ENCODE measurements at places on chromosomes 2 and 18.
A peak's percentile ranks its signal among the peaks of the same experiment; 100 is the strongest.

GRCh38 chr18:31104444-31104843, 2.2 kb upstream of the DSC2 start:
- DNase-seq, result no peak

DNA sequence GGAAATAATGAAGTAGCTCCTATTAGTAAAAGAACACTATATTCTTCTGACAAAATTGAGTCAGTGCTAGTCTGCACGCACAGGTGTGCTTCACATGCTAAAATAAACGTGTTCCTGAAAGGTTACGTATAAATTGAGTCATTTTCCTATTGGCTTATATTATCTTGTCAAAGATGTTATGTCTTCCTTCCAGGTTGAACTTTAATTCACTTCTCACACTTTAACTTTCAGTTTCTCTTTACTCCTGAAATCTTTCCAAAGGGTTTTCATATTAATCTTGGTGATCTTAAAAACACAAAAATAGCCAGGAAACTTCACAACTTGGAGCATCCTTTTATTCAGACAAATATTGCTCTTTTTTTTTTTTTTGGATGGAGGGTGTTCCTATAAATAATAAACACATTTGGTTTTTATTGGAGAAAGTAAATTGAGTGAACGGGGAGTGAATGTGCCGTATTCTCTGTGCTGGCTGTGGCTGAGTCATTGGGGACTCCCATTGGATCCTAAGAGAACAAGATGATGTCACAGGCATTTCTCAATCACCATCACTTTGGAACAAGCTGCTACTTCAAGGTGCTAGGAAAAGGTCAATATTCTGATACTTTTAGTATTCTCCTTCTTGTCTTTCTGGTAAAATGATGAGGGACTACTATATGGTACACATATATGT, 150.2 kb upstream of the SPATS2L start:
- no peak for DNase-seq

DNA sequence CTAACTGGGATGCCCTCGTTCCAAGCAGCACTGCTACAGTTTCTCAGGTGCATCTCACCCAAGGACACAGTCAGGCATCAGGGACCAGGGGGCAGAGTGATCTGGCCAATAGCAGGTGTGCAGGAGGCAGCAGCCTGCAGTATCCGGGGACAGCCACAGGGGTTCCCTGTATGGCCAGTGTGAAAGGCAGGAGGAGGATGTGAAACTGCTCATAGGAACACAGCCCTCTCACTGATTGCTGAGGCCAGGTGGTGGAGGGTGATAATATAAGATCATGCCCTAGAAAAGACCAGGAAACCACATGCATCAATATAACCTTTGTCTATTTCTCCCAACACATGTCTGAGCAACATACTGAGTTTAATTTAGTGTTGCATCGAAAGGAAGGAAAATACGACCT, 112.7 kb upstream of the TACR1 start:
- no peak for DNase-seq

DNA sequence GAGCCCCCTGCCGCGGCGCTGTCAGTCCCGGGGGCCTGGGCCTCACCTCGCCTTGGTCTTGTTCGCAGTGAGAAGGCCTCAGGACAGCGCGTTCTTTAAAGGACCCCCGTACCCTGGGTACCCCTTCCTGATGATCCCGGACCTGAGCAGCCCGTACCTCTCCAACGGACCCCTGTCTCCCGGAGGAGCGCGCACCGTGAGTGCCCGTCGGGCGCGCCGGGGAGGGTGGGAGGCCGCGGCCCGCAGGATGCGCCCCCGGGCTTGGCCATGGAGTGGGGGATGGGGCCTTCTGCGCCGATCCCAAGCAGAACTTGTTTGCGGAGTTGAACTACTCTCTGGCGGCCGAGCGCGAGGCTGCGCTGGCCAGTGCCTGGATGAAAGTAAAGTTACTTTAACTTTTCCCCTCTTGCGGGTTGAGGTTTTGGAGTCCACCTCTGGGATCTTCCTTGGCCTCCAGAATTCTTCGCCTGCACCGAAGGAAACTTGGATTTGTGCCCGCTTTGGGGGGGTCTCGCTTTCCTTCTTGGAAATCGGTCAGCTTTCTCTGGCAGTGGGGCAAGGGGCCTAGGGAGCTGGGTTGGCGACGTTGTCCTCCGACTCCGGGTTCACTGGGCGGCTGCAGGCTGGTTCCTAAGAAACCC, 1.2 kb downstream of the TCF7L1 start:
- DNase-seq, result no peak

DNA sequence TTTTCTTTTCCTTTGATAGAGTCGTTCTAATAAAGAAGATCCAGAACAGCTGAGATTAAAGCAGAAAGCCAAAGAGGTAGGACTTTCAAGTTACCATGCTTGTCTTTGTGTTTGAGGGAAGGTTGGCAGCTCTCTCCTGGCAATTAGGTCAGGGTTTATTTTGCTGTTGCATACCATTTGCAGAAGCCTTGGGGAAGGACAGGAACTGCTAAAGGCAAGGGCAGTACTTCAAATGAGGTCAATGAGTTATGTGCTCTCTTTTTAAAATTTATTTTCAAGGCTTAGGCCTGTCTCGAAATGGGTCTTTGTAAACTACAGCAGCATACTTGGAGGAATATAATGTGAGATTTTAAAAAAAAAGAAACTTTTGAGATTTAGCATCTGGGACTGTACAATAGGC, 108.9 kb downstream of the TAF4B start:
- no peak for DNase-seq

- DNase-seq, result peak; percentile 52
Measured at GRCh38 chr2:6877402-6878304, at the start of gene RSAD2. Gene RSAD2, plus strand, starts transcription at chr2:6877777. Its CDS starts 24 bp downstream, at chr2:6877801.

DNA sequence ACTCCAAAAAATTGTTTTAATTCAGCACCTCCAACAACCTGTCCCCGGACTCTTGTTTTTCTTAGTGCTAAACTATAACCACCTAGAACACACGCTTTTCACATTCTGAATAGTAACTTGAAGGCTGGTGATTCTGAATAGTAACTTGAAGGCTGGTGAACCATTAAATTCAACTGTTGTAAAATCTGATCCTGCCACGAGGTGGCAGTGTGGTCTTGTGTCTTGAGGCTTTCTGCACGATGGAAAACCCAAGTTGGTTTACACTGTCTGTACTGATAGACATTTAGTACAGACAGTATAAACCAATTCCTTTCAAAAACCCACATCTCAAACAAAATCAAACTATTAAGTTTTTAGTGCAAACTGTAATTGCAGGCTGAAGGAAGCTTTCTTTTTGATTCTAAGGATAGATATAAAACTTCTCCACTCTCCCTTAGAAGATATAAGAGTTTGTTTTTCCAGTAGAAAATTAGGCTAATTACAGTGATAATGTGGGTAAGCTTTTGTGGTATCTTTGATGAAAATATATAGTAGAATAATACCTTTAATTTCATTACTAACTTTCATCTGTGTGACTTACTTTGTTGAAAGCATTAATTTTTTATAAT, 57.6 kb downstream of the VAPA start:
- peak; percentile 76 for DNase-seq

DNA sequence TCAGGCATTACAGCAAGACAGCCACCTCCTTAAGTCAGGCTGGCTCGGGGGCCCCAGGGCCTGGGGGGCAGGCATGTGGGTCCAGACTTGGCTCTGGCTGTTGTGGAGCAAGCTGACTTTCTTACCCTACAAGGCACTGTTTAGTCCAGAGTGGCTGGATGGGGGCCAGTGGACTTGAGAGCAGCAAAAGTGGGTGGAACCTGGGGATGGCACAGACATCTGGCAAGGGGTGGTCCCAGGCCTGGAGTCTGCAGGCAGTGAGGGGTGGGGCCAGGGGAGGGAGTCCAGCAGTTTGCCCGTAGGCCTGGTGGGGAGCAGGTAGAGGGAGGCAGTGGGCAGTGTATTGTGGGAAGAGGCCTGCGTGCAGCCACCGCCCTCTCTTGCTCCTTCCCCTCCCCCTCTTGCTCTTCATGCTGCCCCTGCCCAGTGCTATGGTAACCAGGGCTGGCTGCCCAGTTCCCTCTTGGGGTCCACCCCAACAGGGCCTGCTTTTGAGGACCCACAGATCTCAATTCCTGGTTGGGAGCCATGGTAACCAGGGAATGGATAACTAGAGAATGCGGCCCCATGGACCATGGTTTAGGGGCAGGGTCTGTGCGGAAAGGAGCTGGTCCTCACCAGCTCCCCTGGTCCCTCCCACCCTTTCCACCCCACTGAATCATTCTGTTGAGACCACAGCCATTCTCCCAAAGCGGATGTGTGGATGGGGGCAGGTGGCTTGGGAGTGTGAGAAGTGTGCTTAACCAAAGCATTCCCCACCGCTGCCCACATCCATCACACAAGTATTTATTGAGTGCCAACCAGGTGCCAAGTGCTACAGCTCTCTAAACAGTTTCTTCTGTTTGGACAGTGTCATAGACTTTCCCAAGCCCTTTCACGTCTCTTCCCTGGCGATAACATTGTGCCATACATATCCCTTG, 19.3 kb downstream of the SPEG start:
- DNase-seq, result peak; percentile 61

DNA sequence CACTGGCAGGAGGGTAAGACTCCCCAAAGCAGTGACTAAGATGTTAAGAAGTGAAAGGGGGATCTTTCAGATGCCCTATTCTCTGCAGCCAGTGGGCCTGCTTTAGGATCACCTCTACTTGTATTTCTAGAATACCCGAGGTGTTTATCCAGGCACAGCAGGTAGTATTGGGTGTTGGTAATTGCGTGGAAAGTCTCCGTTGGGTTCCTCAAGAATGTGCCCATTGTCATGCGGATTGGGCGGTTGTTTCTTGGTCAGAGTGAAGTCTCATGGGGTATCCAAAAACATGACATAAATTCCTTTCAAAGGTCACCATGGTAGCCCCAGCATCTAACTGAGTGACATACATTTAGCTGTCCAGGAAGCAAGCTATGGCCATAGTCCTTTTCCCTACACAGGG, 308.8 kb downstream of the RPIA start:
- no peak for DNase-seq

GRCh38 chr2:3126911-3127621, 250.6 kb downstream of the EIPR1 start:
- DNase-seq, result peak; percentile 77

DNA sequence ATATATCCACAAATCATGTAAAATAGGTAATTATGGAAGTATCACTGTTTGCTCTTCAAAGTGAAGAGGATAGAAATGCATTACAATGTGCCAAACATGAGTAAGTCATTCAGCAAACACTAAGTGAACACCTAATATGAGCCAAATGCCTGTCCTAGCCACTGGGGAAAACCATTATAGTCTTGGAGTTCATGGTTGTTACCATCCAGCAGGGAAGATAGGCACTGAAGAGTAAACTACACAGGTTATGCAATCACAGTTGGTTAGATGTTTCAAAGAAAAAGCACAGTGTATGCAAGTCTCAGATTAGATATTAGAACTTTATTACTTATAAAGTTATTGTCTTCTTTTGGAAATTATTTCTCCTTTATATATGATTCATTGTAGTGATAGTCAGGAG, 3.9 kb upstream of the SERPINB2 start:
- no peak for DNase-seq

DNA sequence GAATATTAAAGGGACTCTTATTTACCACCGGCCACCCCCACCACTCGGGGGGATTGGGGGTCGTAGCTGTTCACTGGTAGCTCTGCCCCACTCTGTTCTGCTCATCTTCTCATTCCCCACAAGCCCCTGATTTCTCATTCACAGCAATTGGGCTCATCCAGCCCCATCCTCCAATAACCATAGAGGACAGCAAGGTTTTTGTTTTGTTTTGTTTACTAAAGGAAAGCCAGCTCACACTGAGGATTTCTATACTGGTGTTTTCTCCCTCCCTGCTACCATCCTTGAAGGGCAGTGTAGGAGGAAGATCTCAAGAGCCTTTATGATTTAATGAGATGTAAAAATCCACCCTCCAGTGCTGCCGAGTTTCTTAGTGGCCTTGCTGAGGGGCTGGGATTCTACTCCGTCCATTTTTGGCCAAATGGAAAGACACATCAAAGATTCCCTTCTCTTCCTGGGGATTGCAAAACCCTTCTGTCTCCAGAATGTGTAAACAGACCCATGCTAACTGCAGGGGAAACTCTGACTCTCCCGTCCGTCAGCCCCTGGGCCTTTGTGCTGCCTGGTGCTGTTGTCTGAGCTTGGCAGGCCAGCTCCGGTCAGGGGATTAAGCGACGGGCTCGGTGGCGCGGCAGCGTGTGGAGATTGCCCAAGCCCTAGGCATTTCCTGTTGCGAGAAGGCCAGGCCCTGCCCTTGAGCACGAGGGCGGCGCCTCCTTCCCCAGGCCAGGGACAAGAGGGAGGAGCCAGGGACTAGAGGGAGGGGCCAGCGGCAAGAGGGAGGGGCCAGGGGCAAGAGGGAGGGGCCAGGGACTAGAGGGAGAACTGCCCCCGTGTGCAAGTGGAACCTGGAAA, 165.0 kb downstream of the ANTXR1 start:
- DNase-seq, result no peak

DNA sequence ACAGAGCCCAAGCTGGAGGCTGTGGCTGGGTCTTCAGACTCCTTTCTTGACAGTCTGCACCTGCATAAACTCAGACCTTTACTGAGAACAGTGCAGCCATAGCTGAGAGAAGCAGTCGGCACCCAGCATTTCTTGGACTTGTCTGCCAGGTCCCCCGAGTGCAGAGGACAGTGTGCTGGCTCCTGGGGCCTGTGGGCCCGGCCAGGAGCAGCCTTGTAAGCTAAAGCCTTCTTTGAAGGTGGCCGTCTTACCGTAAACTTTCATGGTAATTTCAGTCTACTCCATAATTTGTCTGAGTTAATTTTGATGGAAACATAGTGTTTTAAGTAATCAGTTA, 70.9 kb downstream of the LRRFIP1 start:
- DNase-seq, result no peak

DNA sequence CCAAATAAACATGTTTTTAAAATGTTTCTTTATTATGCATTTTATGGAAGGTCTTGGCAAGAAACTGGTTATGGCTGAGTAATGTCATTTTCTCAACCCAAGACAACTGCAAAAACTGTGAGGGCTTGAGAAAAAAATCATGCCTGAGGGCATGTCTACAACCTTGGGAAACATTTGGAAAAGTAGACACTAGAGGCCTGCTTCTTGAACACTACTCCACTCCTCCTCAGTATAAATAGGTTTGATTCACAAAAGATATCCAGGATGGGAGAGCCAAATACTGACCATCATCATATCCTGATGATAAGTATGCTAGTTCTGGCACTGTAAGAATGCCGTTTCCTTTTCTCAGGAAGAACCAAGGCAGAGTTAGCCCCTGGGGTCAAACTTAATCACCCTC, 71.1 kb downstream of the OSR1 start:
- DNase-seq, result no peak

DNA sequence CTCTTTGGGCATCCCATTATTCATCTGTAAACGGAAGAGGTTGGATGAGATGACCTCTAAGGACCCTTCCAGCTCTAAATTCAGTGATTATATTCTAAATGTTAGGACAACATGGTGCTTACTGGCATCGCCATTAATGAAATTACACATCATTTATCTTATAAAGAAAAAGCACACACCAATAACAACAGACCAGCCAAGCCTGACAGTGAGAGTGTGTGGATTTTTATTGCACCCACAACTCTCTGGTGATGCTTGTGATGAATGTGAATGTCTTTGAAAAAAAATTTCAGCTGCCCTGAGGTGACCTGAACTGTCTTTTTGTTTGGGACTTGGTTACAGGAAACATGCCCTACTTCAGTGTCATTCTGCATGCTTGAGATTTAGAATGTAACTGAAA, 513.3 kb upstream of the NRP2 start:
- no peak for DNase-seq

GRCh38 chr2:238475566-238475965, 48.8 kb downstream of the ASB1 start:
- no peak for DNase-seq
